ENCODE measurements at places on chromosomes 2 and 18.

DNA sequence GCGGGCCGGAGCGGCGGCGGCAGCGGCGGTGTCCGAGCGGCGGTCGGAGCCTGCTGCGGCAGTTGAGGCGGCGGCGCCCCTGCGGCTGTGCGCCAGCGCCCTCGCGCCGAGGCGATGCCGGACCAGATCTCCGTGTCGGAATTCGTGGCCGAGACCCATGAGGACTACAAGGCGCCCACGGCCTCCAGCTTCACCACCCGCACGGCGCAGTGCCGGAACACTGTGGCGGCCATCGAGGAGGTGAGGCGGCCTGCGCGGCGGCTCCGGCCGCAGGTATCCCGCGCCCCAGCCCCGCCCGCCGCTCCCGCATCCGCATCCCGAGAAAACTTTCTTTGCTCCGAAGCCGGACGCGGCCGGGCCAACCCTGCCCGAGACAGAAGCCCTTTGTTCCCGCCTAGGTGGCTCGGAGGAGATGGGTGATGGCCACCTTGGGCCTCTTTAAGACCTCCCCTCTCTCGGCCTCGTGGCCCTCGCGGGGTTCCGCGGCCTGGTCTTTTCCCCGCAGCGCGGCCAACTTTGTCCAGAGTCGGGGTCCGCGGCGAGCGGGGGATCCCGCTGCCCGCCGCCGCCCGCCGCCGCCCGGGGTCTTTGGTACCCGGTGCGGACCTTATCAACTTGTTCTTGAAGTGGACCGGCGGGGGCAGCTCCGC is 504 bp downstream of the ASAP2 start:
- peak; percentile 13 for DNase-seq

DNA sequence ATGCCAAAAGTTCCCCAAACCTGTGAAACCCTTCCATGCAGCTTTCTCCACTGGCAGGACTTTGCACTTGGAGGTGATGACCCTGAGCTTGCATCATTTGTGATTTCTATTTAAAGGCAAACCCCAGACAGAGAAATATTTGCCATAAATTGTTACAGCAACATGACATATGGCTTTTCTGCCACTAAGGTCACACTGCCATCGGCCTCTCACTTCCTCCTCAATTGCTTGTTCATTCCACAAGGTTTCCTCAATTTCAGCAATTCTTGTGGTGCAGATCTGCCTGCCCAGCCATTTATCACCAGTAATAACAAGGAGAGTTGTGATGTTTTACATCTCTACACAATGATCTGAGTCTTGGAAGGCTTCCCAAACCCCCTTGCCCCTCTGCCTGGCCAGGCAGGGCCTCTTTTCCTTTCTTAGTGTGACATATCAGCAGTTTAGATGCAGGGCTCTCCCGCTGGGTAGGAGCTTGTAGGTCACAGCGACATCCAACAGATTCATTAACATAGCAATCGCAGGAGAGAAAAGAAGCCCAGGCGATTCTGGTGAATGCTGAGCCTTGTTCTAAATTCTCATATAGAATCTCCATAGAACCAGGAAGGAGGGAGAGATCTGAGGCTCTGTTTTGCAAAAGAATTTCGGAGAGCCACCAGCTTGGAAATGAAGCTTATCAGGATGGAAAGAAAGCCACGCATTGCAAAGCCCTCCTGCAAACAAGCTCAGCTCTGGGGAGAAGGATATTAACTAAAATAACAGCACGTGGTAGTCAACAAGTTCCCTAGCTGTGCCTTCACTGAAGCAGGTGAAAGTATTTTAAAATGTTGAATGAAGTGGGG is 46.7 kb upstream of the ITGA6 start:
- DNase-seq = no peak

GRCh38 chr18:48290162-48290926 is 118.8 kb downstream of the ZBTB7C start:
- DNase-seq = peak; percentile 93

- no peak for DNase-seq
Measured at GRCh38 chr2:143807671-143808070, 678.5 kb downstream of the ARHGAP15 start.

- DNase-seq = no peak
Measured at GRCh38 chr18:68992719-68993482, 195.0 kb downstream of the CCDC102B start.

- no peak for DNase-seq
Measured at GRCh38 chr2:96505231-96505889, at the start of gene NEURL3. Gene NEURL3 (minus strand): TSS chr2:96505357. CDS start chr2:96505286, 71 bp downstream.

GRCh38 chr18:79940126-79940813 is 11.2 kb downstream of the SLC66A2 start:
- no peak for DNase-seq

DNA sequence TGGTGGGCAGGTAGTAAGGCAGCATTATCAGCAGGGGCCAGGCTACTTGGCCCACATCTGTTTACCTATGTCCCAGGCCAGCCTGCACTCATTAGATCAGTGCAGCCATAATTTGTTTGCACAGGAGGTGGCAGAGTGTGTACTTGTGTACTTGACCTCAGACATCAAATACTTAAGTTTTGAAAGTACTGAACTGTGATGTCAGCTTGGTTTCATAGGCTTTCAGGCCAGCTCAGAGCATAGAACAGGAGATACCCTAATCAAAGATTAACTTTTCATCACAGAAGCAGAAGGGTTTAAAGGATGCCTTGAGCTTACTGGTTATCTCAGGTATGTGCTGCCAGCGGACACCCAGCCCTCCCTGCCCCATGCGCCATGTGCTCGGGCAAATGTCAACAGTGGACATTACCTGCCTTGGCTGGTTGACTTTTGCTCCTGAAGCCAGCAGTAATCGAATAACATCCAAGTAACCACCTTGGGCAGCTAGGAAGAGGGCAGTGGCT is 33.2 kb downstream of the ANKRD29 start:
- no peak for DNase-seq

DNA sequence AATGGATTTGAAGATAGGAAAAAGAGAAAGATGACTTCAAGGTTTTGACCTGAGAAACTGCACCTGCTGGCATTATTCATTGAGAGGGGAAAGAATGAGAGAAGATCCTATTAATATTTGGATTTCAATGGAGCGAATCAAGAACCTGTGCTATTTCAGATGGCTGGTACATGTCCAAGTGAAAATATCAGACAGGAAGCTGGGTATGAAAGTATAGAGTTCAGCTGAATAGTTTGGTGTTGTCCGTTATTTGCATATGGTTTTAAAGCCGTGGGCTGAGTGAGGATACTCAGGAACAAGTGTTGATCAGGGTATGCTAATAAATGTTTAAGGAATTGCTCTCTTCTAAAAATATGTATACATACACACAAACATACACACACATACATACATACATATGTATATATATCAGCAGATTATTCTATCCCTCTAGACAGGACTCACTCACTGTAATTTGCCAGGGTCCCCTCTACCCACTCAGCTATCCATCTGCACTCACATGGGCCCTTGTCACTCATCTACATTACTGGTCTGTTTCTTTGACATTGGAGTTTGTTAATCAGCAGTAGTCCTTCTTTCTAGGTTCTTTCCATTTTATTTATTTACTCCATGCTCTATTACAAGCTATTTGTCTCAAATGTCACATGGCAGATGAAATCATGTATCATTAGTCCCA is 33.9 kb upstream of the IKZF2 start:
- DNase-seq = no peak

DNA sequence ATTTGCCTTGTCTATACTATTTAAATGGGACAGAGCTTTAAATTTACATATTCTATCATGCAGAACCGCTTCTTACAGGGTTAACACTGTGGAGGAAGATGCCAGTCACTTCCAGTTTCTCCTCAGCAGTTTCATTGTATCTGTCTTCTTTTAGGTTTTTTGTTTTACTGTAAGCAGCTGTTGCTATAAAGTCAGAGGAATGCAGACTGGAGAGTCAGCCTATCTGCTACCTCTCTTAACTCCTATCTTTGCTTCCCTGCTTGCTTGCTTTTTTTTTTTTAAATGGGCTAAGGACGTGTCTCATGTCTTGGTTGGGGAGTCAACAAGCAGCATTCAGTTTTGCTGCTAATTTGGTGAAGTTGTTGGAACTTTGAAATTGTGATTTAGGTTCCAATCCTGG is 8.9 kb downstream of the EPC2 start:
- DNase-seq = no peak

- no peak for DNase-seq
Measured at GRCh38 chr2:105768961-105769452, 24.3 kb downstream of the NCK2 start.

- no peak for DNase-seq
Measured at GRCh38 chr2:233693963-233694362, 1.3 kb downstream of the UGT1A6 start.

DNA sequence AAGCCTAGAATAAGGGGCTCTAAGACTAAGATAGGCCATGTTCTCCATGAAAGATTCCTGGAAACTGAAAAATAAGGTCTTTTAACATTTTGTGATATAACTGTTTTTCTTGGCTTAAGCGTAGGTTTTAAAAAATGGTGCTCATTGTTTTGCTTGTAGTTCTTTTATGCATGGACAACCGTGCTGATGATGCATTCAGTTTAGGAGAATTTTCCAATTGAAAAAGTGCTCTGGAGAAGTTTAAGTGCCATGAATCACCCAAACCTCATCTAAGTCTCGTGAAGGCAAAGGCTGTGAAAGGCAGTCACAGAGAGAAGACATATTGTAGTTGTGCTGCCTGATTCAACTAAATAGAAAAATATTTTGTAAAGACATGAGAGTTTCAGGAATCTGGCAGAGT is 111.8 kb upstream of the GAREM1 start:
- DNase-seq = no peak

DNA sequence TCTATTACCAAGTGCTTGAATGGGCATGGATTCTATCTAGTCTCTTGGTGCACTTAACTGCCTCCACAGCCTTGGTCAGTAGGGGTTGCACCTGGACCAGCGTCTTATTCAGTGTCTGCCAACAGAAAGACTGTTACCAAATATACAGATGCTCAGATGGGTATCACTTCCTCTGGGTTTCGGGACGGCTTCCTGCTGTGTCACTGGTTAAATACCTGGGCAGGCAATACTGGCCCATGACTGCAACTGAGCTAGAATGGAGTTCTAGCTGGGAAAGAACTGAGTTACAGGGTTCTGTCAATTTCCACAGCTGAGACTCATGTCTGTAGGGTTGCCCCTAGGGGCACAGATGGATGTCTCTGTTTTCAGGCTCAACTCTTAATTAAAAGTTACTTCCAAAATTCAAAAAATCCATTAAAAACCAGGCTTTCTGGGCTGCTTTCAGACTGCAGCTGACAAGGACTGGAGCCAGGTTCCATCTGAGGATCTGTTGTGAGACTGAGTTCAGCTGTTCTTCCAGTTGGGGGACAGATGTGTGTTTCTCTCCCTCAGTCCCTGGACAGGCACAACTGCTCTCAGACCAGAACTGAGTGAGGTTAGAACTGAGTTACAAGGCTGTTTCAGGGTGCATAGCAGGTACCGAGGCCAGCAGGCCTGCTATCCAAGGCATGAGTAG is 789.6 kb upstream of the SLC8A1 start:
- DNase-seq = no peak

GRCh38 chr2:9815076-9815475 is 28.2 kb upstream of the TAF1B start:
- no peak for DNase-seq

DNA sequence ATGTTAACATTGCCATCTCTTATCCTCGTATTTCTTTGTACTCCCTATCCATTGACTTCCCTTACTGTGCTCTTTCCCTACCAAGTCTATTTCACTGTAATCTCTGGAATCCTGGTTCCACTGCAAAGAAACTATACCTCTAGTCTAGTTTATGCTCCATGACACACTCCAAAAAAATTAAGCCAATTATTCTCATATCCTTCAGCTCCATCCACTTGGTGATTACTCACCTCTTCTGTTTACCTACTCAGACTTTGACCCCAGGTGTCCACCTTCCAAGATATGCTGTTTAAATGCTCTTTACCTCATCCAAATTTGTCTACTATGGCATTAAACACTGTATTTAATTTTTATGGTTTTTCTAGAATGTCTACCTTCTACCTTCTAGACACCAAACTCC is 137.9 kb downstream of the ATAD2B start:
- no peak for DNase-seq

- no peak for DNase-seq
Measured at GRCh38 chr2:212421556-212422334, 116.9 kb downstream of the ERBB4 start.

DNA sequence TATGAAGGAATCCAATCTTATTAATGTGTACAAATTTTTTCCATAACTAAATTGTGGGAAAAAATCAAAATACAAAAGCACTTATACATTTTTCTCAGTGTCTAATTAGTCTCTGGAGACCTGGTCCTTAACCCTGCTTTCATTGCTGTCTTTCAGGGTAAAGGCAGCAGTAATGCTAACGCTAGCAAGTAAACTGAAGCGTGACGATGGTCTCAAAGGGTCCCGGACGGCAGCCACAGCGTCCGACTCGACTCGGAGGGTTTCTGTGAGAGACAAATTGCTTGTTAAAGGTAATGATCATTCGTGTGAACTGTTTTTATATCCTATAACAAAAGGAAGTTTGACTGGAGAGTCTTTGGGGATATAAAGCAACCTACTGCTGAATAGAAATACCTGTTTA is 6.1 kb downstream of the UBE2F start:
- DNase-seq = no peak

DNA sequence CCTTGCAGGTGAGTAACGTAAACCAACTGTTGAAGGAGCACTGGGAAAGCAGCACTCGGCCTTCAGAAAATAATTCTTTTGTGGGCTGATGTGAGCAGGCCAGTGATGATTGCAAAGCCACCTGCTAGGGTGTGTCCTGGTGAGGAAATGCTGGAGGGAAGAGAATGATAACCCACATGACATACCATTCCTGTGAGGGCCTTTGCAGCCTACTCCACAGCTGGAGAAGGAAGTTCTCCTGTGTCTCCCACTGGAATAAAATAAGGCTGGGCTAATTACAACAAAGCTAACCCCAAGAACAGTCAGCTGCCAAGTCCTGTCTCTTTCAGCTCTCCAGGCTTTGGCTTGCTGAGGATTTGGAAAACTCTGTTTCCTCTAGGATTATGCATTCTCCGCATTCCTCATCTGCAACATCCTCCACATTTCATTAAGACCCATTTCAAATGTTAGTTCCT is 16.7 kb upstream of the DSG1 start:
- DNase-seq = no peak

GRCh38 chr18:31511098-31511497 is 13.1 kb downstream of the DSG2 start:
- no peak for DNase-seq

- no peak for DNase-seq
Measured at GRCh38 chr2:80854831-80855230, 550.3 kb upstream of the LRRTM1 start.

GRCh38 chr2:236366397-236366796 is 102.2 kb upstream of the ASB18 start:
- no peak for DNase-seq

- no peak for DNase-seq
Measured at GRCh38 chr2:149028377-149028776, 10.1 kb upstream of the LYPD6B start.

DNA sequence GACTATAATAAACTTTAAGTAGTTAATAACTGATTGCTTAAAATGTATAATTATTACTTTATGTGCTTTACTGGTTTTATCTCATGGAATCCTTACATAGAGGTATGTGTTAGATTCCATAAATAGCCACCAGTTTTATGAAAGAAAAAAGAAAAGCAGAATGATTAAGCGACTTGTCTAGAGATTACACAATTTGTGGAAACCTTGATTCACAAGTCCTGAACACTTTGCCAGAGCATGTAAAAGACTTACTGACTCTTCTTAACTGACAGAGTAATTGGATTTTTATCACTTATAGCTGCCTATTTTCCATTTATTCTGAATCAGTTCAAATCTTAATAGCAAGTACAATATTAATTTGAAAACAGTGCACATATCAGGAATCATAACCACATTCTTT is 448.7 kb upstream of the NETO1 start:
- no peak for DNase-seq
